ENCODE measurements at places on chromosomes 7 and 10.

DNA sequence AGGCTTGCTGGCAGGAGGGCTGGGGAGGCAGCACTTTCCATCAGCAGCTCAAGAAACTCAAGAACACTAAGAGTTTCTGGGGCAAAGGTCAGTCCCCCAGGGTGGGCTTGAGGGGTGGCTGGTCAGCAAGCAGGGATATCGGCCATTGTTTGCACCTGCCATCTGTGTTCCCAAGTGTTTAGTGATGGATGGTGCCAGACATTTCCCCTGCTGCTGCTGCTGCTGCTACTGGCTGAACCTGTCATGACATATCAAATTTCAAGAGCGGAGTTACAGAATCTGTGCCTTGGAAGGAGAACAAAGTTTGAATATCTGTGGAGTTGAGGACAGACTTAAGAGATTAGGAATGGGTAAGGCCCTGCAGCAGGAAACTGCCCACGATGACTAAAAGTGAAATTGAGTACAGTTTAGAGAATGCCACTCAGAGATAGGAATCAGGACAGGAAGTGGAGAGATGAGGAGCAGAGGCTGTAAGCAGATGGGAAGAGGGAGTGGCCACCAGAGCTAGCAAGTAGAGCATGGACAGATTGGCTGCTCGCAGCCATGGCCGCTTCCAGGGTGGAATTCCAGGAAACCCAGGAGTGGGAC is 39.2 kb upstream of the PPP1R3C start:
- no peak for DNase-seq

DNA sequence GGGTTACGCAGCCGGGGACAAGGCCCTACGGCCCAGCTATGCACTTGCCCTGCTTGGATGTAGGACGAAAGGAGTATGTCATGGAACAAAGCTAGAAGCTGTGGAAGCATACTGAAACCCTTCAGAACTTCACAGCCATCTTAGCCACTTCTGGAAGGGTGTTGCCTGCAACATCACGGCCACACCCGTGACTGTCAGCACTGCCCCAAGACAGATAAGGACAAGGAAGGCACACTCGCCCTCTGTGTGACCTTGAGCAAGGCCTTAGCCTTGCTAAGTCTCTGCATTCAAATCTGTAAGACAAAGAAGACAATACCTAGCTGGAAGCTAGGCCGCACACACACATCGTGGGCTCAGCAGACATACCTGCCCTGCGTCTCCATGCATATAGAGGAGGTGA is 352.5 kb upstream of the MGMT start:
- no peak for DNase-seq

DNA sequence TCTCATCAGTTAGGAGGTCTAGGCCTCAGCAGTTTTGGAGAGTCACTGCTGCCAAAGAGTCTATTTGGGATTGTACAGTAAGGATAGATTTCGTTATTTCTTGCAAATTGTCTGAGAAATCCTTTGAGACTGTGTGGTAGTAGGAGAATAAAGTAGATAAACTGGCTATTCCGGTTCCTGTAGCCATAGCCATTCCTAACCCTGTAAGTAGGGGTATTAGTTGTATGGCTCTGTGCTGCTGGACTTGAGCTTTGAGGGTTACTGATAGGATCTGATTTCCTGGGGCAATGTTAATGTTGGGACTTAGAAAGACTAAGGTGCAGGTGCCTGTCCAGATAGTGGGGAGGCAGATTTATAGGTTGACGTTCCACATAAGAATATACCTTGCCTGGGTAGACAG is 36.1 kb upstream of the ZNF138 start:
- DNase-seq, result no peak

GRCh38 chr10:87724789-87725188 is 65.1 kb downstream of the PAPSS2 start:
- no peak for DNase-seq

- no peak for DNase-seq
Measured at GRCh38 chr10:84339025-84339424, 10.6 kb downstream of the CCSER2 start.
